ENCODE measurements at places on chromosomes 13 and 19.

DNA sequence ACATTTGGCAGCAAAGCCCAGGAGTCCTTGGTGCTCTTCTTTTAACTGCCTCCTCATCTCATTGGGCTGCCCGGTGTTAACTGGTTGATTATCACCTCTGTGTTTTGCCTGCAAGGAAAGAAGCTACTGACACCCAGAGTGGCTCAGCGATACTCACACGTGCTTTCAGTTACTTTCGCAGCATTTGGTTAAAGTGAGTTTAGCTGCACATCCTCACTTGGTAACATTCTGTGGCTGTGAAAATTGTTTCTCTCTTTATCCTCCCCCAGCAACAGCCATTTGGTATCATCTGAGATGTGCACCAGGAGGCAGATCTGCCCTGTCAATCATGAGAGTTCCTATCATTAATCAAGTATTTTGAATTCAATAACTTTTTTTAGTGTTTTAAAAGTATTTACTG, 44.6 kb upstream of the GPR183 start:
- no peak for DNase-seq

DNA sequence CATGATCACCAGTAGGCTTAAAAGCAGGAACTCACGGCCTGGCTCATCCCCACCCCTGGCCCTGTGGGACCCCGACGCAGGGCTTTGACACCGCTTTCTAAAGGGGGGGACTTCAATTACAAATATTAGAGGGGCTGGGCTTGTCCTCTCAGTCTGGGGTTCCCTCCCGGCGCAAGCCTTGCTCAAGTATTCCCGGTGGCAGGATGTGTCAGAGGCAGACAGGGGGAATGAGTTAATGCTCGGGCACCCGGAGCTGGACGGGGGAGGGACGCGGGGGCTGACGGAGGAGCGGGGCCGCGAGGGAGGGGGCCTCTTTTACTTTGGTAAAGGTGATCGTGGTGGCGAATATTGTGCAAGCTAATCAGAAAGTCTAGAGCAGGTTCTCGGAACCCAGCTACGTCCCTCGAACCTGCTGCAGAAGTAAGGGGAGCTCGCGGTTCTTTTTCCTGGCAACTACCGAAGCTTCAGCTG, 1.1 kb downstream of the FGF14 start:
- no peak for DNase-seq

GRCh38 chr13:42360046-42360574, 88.2 kb downstream of the AKAP11 start:
- no peak for DNase-seq

DNA sequence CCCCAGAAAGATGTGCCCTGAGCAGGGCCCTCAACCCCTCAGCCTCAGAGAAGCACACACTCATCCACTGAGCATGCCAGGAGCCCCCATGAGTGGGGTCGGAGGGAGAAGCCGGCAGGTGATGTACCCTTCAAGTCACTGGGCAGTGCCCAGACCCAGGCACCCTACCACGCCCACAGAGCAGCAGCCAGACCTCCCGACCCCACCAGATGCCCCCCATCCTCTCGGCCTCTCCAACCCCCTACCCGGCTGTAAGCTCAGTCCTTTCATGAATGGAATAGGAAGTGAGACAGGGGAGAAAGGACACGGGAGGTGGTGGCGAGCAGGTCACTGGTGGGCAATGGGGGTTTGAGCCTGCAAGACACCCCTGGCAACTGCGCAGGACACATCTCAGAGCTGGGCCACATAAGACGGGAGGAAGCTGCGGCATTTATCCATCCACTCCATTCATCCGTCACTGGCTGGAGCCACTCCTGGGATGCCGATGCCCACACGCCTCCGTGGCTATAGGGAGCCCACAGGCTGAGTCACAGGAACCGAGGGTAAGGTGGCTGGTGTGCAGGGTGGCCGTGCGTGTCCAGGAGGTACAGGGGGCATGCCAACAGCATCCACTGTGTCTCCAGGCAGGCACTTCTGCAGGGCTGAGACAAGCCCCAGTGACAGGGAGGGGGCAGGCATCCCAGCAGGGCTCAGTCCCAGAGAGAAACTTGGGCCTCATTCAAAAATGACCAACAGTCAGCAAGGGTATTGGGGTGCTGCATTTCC, 23.8 kb upstream of the VSTM2B start:
- DNase-seq: no peak

DNA sequence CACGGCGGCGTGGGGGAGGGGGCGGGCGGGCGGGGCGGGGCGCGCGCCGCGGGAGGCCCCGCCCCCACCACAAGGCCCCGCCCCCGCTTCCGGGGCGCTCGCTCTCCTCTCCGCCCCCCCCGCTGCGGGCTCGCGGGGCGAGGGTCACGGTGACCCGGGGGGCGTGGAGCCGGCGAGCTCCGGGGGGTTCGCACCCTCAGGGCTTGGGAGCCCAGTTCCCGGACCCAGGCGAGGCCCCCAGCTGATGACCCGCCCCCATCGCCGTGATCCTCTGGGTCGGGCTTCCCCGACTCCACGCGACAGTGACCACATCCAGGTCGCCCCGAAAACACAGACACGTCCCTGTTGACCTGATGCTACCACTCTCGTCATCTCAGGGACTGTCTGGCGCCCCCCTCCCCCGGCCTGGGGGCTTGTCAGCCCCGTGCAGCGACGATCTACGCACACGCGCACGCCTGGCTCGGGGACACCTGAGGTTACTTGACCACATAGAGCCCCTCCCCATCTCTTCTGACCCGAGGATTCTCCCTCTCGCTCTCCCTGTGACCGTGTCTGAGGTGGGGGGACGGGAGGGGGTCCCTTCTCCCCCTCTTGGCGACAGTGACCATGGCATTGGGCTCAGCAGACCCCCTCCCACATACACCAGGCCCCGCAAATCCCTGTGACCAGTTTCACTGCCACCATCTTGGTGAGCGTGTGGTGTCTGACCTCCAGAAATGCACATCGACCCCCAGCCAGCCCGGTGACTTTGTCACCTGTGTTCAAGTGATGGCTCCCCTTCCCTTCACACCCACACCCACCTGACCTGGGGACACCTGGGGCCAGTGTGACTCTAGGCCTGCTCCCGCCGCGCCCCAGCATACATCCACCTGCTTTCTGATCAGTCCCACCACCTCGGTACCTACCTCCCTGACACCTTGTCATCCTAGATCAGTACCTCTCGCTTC, 670 bp downstream of the MAP2K7 start:
- no peak for DNase-seq

GRCh38 chr13:67275351-67275960, 45.3 kb upstream of the PCDH9 start:
- no peak for DNase-seq

GRCh38 chr19:6232601-6233055, 47.1 kb downstream of the MLLT1 start:
- DNase-seq: peak; percentile 93
